ENCODE measurements at places on chromosomes 6 and 20.
A peak's percentile ranks its signal among the peaks of the same experiment; 100 is the strongest.

GRCh38 chr6:170438861-170439260 is 114.2 kb downstream of the PSMB1 start:
- no peak for DNase-seq

DNA sequence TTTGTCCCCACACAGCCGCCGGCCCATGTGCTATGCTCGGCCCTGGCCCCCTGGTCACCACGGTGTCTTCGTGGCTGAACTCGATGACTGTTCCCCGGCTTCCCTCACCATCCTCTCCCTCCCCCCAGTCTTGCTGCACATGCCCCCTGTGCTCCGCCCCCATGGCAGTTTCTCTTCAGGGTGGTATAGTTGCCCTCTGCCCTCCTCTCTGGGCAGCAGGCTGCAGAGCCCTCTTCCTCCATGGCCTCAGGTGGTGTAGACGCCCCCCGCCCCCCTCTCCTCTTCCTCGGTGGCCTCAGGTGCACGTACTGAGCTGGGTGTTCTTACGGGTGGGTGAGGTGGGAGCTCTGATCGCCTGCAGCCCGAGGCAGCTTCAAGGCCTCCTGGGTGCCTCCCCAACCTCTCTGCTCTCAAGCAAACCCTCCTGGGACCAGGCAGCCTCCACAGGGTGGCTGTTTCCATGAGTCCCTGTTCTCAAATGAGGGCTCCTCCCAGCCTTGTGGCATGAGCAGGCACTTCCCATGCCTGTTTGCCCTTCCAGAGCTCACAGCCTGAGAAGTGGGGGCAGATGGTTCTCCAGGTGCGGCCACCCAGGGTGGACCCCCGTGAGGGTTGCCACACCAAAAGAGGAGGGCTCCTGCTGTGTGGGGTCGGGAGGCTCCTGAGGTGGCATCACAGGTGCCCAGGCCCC is 24.8 kb downstream of the COL20A1 start:
- no peak for DNase-seq

DNA sequence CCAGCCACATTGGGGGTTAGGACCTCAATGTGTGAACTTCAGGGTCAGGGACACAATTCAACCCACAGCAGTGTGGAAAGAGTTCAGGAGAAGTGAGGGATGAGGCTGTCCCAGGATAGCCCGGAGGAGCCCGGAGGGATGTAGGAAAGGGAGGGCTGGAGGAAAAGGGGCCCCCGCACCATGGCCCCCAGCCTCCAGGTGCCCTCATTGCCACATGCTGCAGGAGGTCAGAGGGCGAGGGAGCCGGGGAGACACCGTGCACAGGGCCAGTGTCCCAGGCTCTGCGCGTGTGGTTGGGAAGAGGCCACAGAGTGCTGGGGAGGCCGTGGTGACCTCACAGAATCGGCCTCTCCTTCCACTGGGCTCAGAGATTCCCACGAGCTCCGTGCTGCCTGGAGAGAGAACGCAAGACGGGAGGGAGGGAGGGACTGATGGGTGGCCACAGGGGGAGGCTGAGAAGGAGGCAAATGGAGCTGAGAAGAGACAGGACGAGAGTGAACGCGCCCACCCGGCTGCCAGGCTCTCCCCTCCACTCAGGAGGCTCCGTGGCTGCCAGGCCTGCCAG is 215.1 kb downstream of the DLL1 start:
- no peak for DNase-seq

DNA sequence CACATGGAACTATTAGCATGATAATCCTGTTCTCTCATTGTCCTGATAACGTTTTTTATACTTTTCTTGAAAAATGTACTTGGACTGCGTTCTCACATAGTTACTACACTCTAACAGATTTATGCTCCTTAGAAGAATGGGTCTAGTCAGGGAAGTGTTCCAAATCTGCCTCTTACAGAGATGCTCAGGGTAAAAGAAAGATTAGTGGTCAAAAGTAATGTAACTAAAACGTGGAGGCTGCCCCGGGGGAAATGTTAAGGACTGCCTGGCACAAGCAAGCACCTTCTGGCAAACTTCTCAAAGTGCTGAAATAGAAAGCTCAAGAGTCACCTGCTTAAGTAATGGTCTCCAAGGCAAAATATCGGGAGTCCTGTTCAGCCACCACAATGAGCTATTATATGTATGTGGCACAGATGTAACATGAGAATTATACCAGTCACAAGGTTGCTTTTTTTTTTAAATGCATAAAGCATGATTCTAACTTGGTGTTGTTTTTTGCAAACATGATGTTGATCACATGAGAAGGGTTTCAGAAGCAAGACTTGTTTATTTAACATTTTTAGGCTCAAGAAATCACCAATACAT is 244.5 kb upstream of the JARID2 start:
- no peak for DNase-seq

- DNase-seq = no peak
These were observed 70.7 kb upstream of the POPDC3 start for GRCh38 chr6:105250533-105250932.

DNA sequence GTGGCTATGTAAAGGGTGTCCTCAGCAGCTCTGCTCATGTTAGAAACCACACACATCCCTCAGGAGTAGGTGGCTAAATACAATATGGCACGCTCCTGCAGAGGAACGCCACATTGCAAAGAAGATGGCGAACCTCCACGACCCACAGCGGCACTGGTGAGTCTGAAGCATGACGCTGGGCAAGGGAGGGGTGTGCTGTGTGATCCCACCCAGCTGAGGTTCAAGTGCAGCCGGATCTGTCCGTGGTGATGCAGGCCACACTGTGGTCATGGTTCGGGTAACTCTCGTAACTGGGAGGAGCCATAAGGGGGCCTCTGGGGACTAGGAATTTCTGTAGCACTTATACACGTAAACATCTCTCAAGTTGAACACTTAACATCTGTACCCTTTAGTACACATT is 23.4 kb upstream of the APMAP start:
- DNase-seq = no peak

DNA sequence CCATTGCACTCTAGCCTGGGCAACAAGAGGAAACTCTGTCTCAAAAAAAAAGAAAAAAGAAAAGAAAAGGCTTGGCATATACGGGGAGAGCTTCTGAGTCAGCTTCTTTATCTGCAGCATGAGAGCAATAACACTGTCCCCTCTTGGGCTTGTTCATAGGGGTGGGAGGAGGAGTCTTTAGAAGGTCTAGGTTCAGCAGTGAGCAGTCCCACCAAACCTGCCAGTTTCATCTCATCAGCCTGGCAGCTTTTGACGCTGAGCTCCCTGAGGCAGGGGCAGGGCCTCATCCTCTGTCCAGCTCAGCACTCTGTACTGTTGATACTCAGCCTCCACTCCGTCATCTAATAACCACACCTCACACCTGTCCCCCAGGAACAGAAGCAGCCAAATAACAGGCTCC is 5.6 kb upstream of the C6orf132 start:
- no peak for DNase-seq

GRCh38 chr6:24936641-24937317 is 1.0 kb upstream of the RIPOR2 start:
- peak; percentile 78 for DNase-seq

- DNase-seq = no peak
These were observed 2.3 kb downstream of the TRAPPC3L start for GRCh38 chr6:116543149-116543548.

DNA sequence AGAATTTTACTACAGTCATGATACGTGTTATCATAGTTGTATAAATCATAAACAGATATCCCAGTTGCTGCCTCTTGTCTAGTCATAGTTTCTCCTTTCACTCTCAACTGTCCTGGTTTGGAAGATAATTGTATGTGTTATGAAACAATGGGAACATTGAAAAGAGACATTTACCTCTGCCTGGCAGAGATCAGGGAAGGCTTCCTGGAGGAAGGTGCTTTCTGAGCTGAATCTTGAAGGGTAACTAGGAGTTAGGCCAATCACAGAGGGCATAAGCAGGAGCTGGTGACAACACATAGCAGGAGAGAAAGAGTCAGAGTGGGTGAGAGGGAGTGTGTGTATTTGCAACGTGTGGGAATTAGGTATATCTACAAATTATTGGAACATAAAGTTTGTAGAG is 5.4 kb downstream of the ASXL1 start:
- DNase-seq = no peak

- DNase-seq = no peak
These were observed 294.8 kb downstream of the CDC5L start for GRCh38 chr6:44682280-44682679.

DNA sequence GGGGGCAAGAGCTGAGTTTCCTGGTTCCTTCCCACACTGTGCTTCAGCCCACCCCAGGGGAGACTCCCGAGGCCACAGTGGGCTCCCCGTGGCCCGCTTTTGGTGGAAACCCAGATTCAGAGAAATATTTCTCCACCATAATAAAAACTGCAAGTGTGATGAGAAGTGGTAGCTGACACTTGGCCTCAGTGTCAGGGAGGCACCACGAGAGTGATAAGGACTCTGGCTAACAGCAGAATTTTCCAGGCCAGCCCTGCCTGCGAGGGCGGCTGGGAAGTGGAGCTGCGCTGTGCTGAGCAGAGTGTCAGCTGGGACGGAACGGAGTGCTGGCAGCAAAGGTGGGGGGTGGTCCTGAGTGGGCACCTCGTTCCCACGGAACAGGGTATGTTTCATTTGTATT is 22.5 kb downstream of the SPATA2 start:
- no peak for DNase-seq

GRCh38 chr6:142523515-142524375 is 221.9 kb downstream of the ADGRG6 start:
- DNase-seq = no peak

DNA sequence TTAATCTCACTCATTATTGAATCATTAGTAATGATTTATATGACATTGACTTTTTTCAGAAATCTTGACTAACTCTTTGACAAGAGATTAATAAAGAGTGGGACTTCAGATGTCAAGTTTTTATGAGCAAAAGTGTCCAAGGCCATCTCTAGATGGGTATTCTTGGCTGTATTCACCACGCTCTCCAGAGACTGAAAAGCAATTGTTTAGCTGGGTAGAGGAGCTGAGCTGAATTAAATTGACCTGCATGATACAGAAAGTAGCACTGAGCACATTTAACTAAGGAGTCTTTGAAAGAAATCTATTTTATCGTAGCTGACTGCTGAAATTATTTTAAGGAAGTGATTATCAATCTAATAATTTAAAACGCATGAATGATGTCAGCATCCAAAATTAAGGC is 89.4 kb downstream of the LINC00237 start:
- DNase-seq = no peak

DNA sequence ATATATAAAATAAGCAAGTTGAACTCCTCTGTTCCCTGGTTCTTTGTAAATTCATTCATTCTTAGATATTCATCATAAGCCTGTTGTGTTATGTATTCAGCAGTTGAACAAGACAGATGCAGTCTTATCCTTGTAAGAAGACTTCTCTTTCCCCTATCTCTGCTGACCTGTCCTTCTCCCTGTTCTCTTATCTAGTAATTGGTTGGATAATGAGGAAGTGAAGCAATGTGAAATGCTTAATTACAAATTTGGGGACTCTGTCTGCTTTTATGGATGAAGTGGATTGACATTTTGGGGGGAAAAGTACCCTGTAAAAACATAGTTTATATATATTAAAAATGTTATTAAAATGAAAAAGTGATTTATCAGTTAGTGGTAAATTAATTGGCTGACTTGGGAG is 37.0 kb downstream of the CDKAL1 start:
- DNase-seq = no peak

DNA sequence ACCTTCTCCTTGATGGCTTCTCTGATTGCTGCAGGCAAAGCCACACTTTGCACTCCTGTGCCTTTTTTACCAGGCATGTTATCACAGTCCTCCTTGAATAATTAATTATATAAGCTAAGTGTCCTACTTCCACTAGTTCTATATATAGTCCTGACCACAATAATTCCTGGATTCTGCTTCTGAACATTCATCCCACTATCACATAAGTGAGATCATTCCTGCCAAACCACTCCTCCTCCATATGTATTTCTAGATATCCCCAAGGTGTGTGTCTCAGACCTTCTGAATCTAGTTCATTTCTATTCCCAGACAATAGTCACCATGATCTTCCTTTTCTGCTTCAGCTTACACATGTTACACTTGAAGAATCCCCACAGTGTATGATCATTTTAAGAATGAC is 1237.5 kb upstream of the MAP3K7 start:
- no peak for DNase-seq

Measured in GM06990 (cell line).